CD4-positive, alpha-beta T cell treated with Interleukin-4 for 1 hour (primary cell): ENCODE measurements at places on chromosomes 3 and 15.

GRCh38 chr3:108062051-108062450 is 28.8 kb downstream of the CD47 start:
- DNase-seq, result no peak

GRCh38 chr3:177810162-177810623 is 612.9 kb upstream of the TBL1XR1 start:
- no peak for DNase-seq

DNA sequence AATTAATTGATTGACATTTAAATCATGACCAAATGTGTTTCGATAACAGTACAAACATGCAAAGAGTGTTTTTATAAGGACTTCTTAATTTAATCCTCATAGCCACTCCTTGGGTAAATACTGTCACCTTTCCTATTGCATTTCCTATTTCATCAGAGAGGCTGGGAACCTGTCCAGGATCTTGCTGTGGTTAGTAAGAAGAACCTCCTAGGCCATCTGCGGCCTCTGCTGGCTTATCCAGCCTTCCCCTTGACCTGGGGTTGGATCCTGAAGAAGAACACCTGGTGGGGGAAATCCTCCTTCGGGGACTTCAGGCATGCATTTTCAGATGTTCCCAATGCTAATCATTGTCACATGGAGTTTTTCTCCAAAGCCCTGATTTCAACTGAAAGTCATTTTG is 25.5 kb downstream of the GLDN start:
- no peak for DNase-seq

DNA sequence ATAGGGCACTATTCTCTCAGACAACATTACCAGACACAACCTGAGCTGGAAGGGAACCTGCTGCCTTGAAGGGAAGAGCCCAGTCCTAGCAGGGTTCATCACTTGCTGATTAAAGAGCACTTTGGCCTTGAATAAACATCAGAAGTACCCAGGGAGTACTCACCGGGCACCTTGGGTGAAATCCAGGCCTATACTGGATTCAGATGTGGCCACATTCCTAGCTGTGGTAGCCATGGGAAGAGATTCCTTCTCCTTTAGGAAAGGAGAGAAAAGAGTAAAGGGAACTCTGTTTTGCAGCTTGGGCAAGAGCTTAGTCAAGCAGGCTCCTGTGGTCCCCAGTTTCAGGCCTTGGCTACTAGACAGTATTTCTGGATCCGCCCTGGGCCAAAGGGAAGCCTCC is 195.0 kb downstream of the SPATA16 start:
- DNase-seq, result no peak

GRCh38 chr15:96367311-96368200 is 37.1 kb downstream of the NR2F2 start:
- no peak for DNase-seq

GRCh38 chr15:85760531-85761371 is 34.0 kb downstream of the KLHL25 start:
- DNase-seq, result no peak

DNA sequence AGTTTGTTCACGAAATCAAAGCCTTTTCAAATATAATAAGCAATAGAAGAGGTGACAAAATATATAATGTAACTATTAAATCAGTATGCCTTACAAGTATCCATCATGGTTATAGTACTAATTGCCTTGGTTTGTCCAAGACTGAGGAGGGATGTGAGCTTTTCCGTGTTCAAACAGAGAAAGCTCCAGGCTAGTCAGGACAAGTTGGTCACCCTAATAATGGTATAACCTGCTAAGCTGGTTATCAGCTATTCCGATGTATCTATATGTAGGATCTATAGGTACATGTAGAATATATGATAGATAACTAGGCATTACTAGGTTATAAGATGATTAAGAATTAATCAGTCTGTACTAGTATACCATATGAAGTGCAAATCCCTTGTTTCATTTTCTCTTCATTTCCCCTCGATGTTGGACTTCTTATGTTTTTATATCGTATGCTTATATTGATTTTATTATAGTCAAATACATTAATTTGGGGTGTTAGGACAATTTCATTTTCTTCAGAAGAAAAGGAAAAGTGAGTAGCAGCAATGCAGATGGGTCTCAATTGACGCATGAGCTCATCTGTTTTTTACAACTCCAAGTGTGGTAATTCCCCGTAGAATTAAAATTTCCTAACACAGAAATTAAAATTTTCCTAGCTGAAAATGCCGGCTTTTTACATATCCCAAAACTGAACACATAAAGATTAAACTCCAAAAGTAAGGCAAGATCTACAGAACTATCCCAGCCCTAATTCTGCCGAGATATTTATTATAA is 419.1 kb downstream of the TIGIT start:
- no peak for DNase-seq

DNA sequence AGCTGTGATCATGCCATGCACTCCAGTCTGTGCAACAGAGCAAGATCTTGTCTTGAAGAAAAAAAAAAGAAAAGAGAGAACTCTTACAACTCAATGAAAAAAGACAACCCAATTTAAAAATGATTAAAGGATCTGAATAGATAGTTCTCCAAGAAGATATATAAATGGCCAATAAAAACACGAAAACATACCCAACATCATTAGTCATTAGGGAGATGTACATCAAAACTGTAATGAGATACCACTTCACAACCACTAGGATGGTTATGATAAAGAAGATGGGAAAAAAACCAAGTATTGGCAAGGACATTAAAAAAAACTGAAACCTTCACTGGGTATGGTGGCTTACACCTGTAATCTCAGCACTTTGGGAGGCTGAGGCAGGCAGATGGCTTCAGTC is 2.4 kb upstream of the PRKCI start:
- DNase-seq, result no peak

DNA sequence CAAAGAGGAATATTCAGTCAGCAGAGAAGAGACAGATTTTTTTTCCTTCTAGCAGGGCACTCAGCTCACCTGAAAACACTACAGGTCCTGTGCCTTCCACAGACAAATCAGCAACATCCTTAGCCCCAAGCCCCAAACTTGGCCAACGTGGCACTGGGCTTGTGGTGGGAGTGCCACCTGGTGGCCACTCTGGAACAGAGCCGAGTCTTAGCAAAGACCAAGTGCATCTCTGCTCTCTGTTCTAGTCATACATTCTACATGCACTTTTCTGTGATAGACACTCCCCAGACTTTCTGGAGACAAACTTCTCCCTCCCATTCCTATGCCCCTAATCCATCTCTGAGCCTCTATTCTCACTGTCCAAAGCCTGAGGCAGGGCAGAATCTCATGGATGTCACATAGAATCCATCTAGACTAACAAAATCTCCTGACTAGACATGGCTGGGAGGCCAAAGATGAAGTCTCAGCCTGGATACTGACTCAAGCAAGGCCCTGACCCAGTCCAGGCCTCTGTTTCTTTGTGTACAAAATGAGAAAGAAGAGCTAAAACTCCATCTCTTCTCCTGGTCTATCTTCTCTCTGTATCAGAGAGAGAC is 5.1 kb upstream of the SEMA7A start:
- DNase-seq, result peak; percentile 78

DNA sequence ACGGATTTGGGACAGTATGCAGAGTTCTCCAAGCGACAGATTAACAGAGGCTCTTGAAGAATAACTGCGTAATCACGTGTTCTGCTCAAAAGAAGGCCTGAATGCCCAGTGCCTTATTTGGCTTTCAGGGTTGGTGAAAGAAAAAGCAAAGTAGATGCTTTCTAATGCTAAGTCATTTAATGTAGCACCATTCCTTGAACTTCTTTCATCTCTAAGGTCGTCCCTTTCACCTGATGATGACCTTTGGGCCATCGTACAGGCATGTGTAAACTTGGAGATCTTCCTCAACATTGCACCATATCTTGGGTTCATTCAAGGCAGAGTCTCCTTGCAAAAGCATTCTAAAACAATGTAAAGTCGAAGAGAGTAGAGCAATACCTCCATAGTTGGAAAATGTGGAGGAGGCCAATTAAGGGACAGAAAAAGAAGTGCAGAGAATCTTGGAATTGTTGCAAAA is 48.9 kb downstream of the TMEM44 start:
- no peak for DNase-seq

- no peak for DNase-seq
Measured at GRCh38 chr3:130442284-130442683, 74.7 kb upstream of the COL6A6 start.
